Right hindlimb (tissue), 1 donor: ENCODE measurements at places on chromosomes 2 and 18.

GRCh38 chr2:11416186-11416585 lies 49.8 kb downstream of the E2F6 start:
- no peak for DNase-seq

- DNase-seq: no peak
These were observed 83.3 kb downstream of the PDE11A start for GRCh38 chr2:177989029-177989885.

DNA sequence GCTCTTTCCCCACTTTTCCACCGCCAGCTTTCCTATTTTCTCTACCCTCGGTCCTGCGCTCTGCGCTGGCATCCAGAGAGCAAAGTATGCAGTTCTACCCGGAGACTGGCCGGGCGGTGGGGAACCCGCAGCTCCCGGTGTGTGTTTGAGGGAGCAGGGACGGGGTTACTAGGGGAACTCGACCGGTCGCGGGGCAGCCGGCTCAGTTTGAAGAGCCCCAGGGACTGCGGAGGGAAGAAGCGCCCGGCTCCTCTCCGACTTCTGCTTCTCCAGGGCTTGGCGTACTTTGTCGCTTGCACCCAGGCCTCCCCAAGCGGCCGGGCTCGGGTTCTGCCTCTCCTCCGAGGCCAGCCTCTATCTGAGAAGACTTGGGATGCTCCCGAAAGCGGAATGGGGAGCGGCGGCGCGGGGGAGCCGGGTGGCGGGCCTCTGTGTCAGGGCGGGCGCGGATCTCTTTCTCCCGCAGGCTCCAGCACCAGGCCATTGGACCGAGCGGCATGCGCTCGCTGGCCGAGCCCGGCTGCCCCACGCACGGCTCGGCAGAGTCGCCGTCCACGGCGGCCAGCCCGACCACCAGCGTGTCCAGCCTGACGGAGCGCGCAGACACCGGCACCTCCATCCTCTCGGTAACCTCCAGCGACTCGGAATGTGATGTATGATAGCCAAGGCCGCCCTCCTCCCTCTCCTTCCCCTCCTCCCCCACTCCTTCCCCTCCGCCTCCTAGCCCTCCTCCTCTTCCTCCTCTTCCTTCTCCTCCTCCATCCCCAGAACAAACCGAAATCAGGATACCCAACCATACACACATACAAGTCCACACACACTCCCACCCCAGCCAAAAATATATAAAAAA lies 2.8 kb downstream of the SIX3 start:
- no peak for DNase-seq

DNA sequence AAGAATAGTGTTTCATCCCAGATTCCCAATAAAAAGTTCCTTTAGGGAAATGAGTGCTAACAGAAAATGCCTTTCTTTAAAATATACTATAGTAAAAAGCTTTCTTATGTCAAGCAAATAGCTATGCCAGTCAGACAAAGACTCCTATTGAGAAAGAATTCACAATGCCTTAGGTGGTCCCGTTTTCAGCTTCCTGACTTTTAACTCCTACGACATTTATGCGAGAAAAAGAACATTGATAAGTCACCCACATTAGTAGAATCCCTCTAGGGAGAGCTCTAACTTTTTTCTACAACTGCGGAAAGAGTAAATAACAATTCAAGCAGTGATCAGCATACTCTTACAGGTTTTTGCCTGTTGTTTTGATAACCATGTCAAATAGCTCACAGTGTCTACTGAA lies 750.8 kb upstream of the ACVR2A start:
- no peak for DNase-seq

- no peak for DNase-seq
These were observed 178.5 kb downstream of the HDAC4 start for GRCh38 chr2:239222312-239222660.

DNA sequence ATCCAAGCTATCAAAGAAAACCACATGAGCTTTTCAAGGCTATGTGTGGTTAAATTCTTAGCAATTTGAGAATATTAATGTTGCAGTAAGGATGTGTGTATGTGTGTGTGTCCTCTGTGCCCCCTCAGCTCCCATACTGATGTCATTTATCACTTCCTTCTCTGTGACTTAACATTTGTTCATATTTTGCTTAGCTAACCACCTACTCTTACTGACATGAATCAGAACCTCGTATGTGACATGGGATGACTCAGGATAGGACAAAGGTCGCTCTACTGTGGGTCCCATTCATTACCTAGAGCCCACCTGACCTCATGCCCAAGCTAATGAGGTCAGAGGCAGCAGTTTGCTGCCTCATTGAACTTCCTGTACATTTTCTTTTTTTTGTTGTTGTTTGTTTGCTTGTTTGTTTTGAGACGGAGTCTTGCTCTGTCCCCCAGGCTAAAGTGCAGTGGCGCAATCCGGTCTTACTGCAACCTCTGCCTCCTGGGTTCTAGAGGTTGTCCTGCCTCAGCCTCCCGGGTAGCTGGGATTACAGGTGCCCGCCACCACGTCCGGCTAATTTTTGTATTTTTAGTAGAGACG lies 36.3 kb downstream of the MOGAT1 start:
- DNase-seq: no peak

DNA sequence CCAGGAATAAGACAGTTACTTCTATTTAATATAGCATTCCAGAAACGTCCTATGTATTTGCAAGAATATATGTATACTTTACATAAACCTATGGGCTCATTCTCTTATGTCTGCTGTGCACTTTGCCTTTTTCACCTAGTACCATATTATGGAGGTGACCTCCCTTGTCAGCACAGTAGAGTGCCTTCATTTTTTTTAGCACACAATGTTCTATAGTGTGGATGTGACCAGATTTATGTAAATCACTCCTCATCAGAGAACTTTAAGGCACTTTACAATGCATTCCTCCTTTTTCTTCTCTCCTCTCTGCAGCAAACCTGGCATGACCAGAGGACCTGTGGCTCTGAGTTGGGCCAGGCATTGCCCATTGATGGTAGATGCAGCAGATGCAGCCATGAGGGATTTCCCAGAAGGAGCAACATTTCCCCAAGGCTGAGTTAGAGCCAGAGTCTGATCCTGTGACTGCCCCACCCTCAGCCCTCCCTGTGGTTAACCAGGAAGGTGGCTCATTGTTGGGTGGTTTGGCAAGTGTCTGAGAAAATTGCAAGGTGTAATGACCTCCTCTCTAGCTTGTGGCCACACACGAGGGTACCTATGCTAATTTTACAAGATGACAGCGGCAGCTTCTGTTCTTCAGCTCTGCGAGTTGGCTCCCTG lies 76.5 kb upstream of the DLX2 start:
- DNase-seq: no peak

DNA sequence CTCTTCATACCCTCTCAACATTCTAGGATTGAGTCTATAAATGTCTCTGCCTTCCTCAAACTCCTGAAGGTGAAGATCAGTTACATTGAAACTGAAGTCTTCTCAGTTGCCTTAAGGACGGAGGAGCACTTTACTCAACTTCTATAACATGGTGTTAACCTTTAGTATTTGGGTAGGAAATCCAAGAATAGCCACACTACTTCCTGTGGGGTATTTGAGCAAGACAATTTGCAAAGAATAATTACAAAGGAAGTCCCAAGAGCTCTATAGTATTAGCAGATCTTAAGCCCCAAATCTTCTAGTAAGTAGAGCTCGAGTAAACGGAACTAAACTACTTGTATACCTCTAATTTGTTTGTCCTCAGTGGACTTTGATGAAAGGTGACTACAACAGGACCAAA lies 80.9 kb downstream of the SP100 start:
- DNase-seq: no peak

DNA sequence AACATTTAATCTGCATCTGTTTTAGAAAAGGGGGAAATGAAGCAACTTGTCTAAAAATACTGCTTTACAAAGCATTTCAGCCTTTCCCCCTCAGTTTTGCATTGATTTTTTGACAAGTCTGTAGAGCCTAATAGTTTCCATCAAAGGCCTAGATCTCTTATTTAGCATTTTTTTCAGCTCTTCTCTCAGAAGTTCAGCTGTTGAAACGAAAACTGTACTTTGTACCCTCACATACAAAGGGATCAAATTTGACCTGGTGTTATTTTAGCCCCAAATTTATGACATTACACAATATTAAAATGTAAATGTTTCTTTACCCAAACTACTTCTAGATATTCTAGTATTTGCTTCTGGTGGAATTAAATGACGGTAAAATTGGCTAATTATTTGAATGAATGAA lies 13.0 kb downstream of the YPEL5 start:
- no peak for DNase-seq

DNA sequence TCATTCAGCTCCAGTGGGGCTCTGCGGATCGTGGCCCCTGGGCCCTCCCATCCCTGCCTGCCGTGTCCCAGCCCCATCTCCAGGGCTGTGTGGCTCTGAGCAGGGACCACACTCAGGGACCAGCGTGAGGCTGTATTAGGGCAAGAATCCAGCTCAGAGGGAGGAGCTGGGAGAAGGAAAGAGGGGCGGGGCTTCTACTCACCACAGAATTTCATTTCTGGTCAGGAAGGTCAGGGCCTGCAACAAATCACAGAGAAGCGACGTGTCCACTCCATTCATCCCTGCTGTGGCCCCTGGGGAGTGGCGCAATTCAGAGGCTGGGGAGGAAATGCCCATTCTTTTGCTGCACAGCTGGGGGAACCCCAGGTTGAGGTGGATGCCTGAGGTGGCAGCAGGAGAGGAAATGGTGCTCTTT lies 828 bp downstream of the CIB4 start:
- DNase-seq: no peak

- no peak for DNase-seq
These were observed 633 bp upstream of the ILKAP start for GRCh38 chr2:238203973-238204683.

DNA sequence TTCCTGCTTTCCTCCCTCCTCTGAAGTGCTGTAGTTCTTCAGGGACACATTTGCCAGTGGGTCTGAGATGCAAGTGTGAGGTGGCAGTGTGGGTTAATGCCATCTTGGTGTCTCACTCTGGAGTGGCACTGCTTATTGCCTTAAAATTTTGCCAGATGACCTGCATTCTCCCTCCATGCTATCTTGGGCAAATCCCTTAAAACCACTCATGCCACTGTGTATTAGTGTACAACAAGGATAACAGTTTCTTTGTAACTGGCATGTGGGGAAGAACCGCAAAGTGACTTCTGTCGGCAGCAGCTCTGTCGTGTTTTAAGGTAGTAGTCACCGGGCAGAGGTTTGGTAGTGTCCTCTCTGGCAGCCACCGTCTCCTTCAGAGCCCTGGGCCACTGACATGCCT lies 124.2 kb downstream of the NEDD4L start:
- no peak for DNase-seq

- peak; percentile 79 for DNase-seq
These were observed 326.9 kb upstream of the TNP1 start for GRCh38 chr2:217186668-217187159.

GRCh38 chr2:241507430-241508239 lies 749 bp downstream of the STK25 start:
- no peak for DNase-seq

GRCh38 chr2:41774011-41774605 lies 273.7 kb upstream of the PKDCC start:
- DNase-seq: no peak

GRCh38 chr2:174575124-174575776 lies 22.4 kb downstream of the WIPF1 start:
- DNase-seq: no peak

DNA sequence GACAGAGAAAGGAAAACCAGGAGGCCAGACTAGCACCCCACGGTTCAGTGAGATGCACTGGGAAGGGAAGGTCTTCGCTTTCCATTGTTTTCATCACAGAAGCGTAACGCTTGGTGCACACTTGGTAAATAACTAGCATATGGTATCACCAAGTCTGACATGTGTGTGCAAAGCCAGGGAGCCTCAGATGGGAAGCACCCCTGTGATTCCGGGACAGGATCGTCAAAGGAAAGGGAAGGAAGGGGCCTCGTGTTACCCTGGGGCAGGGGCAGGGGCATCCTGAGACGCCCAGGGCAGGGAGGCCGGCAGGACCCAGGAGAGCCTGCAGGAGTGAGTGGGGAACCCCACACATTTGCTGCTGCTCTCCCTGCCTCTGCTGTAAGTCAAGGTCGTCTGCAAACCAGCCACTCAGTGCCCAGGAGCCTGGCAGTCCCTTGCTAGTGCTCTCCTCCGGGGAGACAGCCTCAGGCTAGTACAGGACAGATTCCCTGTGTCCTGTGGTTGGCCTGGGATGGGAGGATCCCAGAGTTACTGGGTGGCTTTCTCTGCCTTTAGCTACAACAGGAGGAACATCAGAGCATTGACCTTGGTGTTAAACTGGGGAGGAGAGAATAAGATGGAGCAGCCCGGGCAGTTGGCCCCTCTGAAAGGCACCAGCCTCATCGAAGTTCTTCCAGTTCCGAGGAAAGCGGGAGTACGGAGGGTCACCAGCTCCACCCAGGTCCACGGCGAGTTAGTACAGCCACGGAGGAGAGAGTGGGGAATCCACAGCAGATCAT lies 192.5 kb downstream of the NDUFA10 start:
- no peak for DNase-seq

DNA sequence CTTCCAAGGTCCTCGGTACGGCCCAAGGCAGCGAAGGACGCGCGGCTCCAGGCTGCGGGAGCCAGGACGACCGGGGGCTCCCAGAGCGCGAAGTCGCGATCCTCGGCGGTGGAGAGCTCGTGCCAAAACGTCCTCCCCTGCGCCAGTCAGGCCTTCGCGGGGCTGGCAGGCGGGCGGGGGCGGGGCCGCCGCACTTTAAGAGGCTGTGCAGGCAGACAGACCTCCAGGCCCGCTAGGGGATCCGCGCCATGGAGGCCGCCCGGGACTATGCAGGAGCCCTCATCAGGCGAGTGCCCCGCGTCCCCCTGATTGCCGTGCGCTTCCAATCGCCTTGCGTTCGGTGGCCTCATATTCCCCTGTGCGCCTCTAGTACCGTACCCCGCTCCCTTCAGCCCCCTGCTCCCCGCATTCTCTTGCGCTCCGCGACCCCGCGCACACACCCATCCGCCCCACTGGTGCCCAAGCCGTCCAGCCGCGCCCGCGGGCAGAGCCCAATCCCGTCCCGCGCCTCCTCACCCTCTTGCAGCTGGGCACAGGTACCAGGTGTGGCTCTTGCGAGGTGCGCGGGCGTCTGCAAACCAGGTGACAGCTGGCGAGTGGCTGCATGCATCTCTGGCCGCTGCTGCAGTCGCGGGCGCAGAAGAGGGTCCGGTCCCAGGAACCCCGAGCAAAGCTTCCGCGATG lies at the start of gene CIDEA:
TSS of gene CIDEA (plus strand) at position 226 of the 684 bp plus-strand sequence. CDS start at position 249, 23 bp downstream.
- DNase-seq: peak; percentile 48

DNA sequence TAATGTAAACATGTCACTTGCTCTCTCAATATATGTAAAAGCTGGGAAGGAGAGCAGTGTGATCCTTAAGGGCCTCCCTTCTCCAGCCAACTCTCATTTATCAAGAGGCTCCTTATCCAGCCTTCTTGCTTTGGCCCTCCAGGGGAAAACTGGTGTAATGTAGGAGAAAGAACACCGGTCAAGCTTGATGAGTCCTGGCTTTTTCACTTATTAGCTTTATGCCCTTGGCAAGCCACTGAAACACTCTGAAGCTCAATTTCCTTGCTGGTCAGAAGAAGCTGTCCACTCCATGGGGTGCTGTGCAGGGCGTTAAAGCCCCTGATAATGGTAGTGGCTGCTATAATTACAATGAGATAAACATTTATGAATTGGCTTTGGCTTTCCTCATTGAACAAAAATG lies 251.2 kb upstream of the RBBP8 start:
- no peak for DNase-seq
